ENCODE measurements at places on chromosomes 7 and 10.

GRCh38 chr10:126380352-126381076 is 7.8 kb downstream of the ADAM12 start:
- no peak for DNase-seq

GRCh38 chr7:87627634-87627994 is 584 bp upstream of the RUNDC3B start:
- peak; percentile 8 for DNase-seq

GRCh38 chr7:134764365-134764764 is 15.1 kb upstream of the CALD1 start:
- DNase-seq, result no peak

- DNase-seq, result no peak
These were observed 151.6 kb downstream of the TMEM26 start for GRCh38 chr10:61301575-61301974.

GRCh38 chr7:97868788-97869187 is 3.4 kb downstream of the ASNS start:
- DNase-seq, result no peak

DNA sequence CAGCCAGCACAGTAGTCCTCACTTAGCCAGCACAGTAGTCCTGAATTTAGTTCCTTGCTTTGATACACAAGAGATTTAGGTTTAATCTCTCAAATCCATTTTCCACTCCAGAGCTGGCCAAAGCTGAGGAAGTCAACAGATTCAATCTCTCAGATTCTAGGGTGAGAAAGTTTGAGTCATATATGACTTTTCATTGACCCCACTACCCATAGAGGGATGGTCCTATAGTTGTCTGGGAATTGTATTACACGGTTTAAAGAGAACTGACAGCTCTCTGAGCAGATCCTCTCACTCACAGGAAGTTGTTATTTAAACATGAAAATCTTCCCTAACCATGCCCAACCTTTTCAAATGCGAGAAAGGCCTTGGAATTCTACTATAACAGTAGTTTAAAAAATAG is 641.8 kb upstream of the SEMA3D start:
- DNase-seq, result no peak

DNA sequence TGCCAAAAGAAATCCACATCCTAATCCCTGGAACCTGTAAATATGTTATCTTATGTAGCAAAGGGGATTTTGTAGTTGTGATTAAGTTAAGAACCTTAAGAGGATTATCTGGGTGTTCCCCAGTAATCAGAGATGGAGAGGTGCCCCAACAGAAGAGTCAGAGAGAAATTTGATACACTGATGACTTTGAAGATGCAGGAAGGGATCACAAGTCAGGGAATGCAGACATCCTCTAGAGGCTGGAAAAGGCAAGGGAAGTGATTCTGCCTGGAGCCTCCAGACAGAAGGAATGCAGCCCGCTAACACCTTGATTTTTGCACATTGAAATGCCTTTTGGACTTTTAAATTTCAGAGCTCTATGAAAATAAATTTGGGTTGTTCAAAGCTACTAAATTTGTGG is 531.7 kb downstream of the DNAJB9 start:
- DNase-seq, result no peak

DNA sequence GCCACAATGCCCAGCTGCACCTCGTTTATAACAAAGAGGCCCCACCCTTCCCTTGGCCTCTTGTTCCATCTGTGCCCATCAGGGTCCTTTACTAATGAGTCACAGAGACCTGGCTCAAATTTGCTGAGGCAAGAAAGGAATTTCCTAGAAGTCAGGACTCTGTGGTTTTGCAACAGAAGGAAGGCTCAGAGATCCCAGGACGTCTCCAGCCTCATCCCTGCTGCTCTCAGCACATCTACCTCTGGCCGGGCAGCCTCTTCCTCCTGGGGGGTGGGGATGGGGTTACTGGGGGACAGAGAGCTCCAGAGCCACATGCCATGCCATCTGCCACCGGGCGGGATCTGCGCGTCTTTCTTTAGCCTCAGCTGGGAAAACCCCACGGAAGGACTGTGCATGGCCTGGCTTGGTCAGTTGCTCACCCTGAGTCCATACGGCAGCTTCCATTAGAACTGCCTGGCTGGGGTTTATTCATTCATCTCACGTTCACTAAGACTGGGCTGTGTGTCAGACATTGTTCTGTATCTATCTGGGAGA is 41.9 kb upstream of the PSMG3 start:
- no peak for DNase-seq

DNA sequence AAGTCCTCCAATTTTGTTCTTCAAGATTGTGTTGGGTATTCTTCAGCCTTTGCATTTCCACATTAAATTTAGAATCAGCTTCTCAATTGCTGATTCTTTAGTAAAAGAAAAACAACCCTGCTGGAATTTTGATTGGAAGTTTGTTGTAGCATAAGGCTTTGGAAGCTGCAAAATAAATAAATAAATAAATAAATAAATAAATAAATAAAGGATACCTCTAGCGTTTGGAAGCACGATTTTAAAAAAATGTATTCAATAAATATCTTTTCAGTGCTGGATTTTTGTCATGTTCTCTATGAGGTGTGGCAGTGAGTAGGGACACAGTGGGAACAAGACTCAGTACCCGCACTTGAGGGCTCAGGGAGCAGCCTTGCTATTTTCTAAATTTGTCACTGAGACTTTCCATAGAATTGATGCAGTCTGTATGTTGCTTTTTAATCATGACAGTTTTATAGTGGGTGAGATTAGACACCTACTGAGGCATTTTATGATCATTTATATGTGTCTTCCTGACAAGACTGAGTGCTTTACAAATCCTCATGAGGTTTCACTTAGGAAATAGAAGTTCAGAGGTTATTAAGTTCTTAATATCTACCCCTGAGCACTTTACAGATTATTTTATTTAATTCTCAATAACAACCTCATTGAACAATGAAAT is 22.3 kb upstream of the COMMD3 start:
- no peak for DNase-seq

DNA sequence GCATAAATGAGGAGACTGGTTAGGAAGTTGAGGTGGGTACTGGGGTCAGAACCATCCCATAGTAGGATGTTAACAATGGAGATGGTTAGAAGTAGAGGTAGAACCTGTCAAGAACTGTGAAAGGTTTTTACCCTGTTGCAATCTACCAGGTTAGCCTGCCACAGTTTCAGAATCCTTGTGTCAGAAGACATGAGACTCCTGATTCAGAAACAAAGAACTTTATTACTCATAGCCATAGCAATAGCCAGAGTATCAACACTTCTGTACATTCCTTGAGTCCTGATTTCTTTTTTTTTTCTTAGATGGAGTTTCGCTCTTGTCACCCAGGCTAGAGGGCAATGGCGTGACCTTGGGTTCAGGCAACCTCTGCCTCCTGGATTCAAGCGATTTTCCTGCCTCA is 200.9 kb downstream of the GRM3 start:
- DNase-seq, result no peak

- no peak for DNase-seq
These were observed 69.6 kb downstream of the VPS50 start for GRCh38 chr7:93301736-93302135.

DNA sequence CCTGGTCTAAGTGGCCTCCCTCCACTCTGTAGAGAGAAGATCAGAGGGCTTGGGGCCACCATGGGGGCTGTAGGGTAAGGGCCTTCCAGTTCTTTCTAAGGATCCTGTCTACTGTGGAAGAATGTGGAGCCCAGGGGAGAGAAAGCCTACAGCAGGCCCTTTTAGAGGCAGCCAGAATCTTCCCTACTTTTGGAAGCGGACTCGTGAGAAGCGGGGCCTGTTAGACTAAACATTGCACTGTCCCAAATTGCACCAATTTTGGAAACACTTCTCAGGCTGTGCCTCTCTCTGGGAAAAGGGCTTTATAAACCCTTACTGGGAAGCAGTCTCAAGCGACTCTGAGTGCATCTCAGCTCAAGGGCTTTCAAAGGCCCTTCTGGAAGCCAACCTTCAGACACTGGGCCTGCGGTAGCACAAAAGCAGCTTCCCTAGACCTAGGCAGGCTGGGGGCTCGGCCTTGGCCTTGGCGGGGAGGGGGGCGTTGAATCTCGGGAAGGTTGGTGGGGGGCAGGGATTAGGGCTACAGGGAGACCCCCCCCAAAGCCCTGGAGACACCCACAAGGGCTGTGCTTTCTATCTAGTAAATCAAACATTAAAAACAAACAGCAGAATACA is 298.1 kb downstream of the GFRA1 start:
- DNase-seq, result no peak

DNA sequence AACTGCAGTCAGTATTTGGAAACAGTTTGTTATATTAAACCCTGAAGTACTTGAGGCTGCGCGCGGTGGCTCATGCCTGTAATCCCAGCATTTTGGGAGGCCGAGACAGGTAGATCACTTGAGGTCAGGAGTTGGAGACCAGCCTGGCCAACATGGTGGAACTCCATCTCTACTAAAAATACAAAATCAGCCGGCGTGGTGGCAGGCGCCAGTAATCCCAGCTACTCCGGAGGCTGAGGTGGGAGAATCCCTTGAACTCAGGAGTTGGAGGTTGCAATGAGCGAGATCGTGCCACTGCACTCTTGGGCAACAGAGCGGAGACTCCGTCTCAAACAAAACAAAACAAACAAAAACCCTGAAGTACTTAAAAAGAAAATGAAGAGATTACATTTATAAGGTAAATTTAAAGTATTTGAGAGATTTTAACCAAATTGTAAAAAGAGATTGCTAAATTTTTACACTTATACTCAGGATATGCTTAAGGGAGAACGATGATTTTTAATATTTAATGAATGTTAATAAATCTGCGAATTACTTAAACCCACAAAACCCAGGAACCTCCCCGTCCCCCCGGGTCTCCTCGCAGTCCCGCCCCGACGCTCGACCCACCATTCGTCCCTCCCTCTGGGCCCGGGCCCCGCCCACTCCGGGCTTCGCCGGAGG is 425 bp upstream of the MTG1 start:
- no peak for DNase-seq

- DNase-seq, result no peak
These were observed 3.5 kb upstream of the BPGM start for GRCh38 chr7:134643131-134643530.

- no peak for DNase-seq
These were observed 23.8 kb downstream of the TCF7L2 start for GRCh38 chr10:112973805-112974204.

All from T-helper 9 cell (primary cell).